Activated CD4-positive, alpha-beta T cell treated with anti-CD3 and anti-CD28 coated beads for 36 hours (primary cell): ENCODE measurements at places on chromosomes 1 and 21. TPM values are rescaled to one million over a fixed set of nuclear protein-coding genes. Genes with fewer than 3 reads are reported as not detected.

DNA sequence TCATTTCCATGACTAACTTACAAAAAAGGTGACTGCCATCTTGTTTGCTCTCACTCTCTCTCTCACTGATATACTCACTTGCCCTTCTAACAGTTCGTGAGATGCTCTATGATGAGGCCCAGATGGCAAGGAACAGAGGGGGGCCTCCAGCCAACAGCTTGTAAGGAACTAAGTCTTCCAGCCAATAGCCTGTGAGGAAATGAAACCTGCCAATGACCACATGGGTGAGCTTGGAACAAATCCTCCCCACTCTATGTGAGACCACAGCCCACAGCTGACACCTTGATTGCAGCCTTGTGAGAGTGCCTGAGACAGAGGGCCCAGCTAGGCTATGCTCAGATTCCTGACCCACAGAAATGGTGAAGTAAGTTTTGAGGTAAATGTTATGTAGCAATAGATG, 153.7 kb downstream of the HHIPL2 start:
- DNase-seq = no peak
- H3K4me3 ChIP-seq = no peak overlapping the region
- H3K27ac ChIP-seq = no peak overlapping the region
- no peaks in the 10 kb centered on the region for H3K36me3 ChIP-seq
- peaks cover 2% of the 10 kb centered on the region for H3K4me1 ChIP-seq

The LCE1C gene
- not detected for total RNA-seq

DNA sequence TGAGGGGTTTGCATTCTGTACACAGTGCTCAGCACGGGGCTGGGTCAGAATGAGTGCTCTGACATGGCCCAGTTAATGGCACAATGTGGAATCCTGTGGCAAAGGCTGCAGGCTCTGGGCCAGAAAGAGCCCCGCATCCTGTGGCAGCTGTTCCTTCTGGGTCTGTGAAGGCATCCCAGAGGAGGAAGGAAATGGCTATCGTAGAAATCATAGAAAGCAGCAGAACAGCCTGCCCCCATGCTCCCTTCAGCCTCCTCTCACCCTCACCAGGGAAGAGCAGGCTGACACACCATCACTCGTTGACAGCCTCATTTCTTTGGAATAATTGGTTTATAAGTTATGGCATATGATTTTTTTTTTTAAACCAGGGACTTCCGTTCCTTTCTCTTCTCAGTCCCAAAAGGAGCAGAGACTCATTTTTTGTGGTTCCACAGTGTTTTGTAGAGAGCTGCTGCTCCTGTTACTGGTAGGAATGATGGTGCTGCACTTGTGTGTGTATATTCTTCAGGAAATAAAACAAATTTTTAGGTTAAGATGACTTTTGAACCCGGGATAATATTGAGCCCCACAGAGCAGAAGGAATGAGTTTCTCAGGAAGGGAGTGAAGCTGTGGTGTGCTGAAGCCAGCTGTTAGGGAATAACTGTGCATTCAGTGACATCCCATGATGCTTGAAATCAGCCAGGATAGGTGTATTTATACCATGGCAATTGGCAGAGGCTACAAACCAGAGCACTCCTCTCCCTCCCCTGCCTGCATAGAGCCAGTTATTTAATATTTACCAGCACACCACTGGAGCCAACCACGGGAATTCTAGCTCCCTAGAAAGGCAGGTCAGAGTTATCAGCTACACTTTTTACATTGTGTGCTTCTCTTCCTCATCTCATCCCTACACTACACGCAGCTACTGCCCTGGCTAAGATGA, 32.0 kb downstream of the PLXNA2 start:
- no peaks in the 10 kb centered on the region for H3K36me3 ChIP-seq
- H3K27ac ChIP-seq = no peak overlapping the region
- no peaks in the 10 kb centered on the region for H3K4me1 ChIP-seq
- H3K4me3 ChIP-seq = no peak overlapping the region

DNA sequence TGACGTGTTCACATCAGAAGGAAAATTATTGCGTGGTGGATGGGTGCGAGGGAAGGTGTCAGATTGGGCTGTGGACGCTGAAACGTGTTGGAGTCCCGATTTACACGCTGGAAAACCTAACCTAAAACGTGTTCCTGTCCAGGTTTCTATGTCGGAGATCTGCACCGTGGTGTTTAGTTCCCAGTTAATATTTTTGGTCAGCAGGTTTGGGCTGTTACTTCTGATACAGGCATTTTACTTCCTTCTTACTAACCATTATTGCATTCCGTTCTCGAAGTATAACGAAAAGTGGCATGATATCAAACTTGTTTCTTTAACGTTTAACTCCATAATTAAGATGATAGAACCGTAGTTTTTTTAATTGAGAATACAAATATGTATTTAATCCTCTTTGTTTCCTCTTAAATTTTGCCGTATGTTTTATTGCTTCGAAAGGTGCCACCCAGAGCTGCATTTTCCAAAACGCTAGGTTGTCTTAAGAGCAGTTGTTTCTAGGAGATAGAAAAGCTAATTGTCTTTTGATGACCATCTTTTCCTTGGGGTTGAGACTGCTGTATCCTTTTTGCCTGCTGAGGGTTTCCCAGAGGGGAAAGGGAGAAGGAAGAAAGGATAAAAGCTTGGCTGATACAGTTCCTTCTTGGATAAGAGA, 1.3 kb downstream of the ADARB1 start:
- DNase-seq = no peak
- no peaks in the 10 kb centered on the region for H3K27me3 ChIP-seq
- H3K36me3 ChIP-seq = peaks cover 3% of the 10 kb centered on the region
- peak overlapping the region; percentile 82 for H3K4me3 ChIP-seq
- peaks cover 57% of the 10 kb centered on the region for H3K4me1 ChIP-seq
- peak overlapping the region; percentile 83 for H3K27ac ChIP-seq

GRCh38 chr1:26132128-26132833, 20.7 kb downstream of the PDIK1L start:
- no peaks in the 10 kb centered on the region for H3K36me3 ChIP-seq
- peaks cover 15% of the 10 kb centered on the region for H3K4me1 ChIP-seq
- no peak overlapping the region for H3K27ac ChIP-seq
- H3K4me3 ChIP-seq = no peak overlapping the region
- no peaks in the 10 kb centered on the region for H3K27me3 ChIP-seq
- DNase-seq = no peak

GRCh38 chr1:212622467-212622866, 13.9 kb downstream of the ATF3 start:
- peaks cover 22% of the 10 kb centered on the region for H3K4me1 ChIP-seq
- no peak overlapping the region for H3K27ac ChIP-seq
- no peak for DNase-seq
- H3K4me3 ChIP-seq = no peak overlapping the region
- no peaks in the 10 kb centered on the region for H3K27me3 ChIP-seq

DNA sequence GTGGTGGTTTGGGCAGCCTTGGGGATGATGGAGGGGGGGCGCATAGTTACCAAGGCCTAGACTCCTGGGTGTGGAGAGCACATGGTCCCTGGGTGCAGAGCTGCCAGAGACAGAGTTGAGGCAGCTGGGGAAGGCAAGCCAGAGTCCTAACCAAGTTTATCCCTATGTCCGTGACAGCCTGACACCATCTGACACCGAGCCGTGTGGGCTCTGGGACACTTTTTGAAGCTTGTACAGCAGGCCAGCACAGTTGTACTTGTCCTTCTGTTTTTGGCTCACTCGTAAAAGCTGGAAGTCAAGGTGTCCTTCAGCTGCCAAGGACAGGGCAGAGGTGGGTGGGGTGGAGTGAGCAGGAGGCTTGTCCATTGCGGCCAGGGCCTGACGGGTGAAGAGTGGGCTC, 28.5 kb downstream of the SLC26A9 start:
- H3K27me3 ChIP-seq = peaks cover 2% of the 10 kb centered on the region
- H3K4me3 ChIP-seq = no peak overlapping the region
- DNase-seq = no peak
- H3K4me1 ChIP-seq = no peaks in the 10 kb centered on the region

DNA sequence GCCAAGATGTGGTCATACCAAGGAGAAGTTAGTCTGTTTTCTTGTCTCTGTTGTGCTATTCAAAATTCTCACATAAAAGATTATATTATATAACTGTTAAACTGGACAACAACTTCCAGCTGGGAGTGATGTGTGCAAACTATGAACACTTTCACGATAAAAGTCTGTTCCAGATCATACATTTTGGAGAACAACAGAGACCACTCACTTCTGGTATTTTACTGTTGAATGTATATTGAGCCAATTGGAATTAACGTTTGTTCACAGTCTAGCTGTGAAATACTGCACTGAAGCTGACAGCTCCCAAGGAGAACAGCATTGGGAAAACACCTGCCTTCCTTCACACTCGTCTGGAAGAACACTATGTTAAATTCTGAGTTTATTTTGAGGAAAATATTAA, 860 bp upstream of the SHCBP1L start:
- H3K4me3 ChIP-seq = no peak overlapping the region
- peaks cover 25% of the 10 kb centered on the region for H3K27me3 ChIP-seq
- no peaks in the 10 kb centered on the region for H3K4me1 ChIP-seq
- no peak for DNase-seq
- H3K27ac ChIP-seq = no peak overlapping the region
- no peaks in the 10 kb centered on the region for H3K36me3 ChIP-seq

The OPTC gene
- total RNA-seq = not detected

GRCh38 chr1:207903767-207904166, 7.2 kb downstream of the CD34 start:
- DNase-seq = no peak
- H3K36me3 ChIP-seq = no peaks in the 10 kb centered on the region
- no peak overlapping the region for H3K4me3 ChIP-seq
- H3K4me1 ChIP-seq = peaks cover 9% of the 10 kb centered on the region
- peak overlapping the region; percentile 43 for H3K27ac ChIP-seq

DNA sequence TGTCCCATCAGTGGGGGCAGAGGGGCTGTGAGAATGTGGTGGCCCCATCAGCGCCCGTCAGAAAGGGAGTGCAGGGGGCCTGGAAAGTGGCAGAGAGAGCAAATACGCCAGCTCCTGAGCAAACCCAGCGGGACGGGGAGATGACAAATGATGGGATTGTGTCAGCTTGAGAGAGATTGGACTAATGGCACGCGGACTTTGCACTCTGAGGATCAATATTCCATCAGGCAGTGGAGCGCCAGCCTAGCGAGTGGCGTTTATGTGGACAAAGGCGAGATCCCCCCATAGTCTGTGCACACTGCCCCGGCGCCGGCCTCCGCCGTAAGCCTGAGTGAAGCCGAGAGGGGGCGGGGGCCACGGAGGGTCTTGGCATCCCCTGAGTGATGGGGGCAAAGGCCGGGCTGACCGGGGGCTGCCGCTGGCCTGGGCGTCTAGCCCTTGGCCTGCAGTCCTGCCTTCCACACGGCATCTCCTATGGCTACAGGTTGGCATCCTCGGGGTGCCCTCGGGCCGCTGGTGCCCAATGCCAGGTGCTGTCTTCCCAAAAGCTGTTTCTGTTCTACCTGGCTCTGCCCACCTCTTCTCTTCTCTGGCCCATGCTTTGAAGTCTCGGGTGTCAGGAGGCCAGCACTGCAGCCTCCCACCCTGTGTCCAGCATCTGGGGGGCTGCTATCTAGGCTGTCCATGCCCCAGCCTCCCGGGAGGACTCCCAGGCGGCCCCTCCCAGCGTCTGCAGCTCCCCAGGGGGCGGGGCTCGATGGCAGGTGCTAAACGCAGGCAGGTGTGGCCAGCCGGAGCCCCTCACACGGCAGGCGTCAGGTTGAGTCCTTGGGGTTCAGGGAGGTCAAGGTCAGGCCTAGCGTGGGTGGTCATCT, 46.5 kb downstream of the PRDM16 start:
- H3K27ac ChIP-seq = no peak overlapping the region
- DNase-seq = no peak
- H3K36me3 ChIP-seq = no peaks in the 10 kb centered on the region
- no peaks in the 10 kb centered on the region for H3K4me1 ChIP-seq

The TTC4 gene
- total RNA-seq = 36.1 TPM
